ENCODE measurements at places on chromosomes 16 and 17.

DNA sequence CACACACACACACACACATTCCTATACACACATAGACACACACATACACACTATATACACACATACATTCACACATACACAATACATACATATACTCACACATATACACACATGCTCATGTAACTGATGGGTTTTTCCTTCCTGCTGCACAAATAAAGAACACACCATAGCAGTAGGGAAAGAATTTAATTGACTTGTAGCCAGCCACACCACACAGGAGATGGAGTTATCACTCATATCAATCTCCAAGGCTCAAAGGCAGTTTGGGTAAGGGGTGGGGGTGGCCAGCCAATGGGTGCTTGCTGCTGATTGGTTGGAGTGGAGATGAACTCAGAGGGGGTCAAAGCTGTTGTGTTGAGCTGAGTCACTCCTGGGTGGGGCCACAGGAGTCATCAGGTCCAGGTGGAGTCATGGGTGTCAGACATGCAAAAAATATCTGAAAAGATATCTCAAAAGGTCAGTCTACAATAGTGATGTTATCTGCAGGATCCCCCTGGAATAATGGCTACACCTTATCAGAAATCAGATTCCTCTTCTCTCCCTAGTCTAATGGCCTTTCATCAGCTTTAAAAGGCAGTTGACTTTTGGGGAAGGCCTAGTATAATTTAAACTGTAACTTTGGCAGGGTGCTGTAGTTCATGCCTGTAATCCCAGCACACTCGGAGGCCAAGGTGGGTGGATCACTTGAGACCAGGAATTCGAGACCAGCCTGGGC lies 46.1 kb downstream of the WSB1 start:
- DNase-seq = peak; percentile 24

- DNase-seq = no peak
Measured at GRCh38 chr16:58656899-58657298, 27.3 kb upstream of the CNOT1 start.

- DNase-seq = no peak
Measured at GRCh38 chr16:29900888-29901606, 759 bp downstream of the ASPHD1 start.

GRCh38 chr16:49531425-49531824 lies 157.8 kb downstream of the C16orf78 start:
- no peak for DNase-seq

GRCh38 chr16:85982563-85982939 lies 83.6 kb downstream of the IRF8 start:
- peak; percentile 22 for DNase-seq

DNA sequence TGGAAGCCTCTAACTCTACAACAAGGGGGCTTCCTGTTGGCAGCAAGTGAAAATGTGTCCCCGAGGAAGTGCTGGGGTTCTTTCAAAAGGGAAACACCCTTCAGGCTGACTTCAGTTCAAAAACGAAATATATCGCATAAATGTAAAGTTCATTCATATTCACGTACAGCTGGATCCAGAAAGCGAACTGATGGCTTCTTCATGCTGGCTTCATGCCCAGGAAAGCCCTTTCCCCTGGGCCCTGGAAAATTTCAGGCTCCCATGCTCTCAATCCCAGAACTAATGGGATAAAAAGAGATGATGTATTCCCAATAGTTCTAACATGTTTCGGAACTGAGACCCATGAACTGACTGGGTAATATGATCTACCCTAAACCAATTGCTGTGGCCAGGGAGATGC lies 104.7 kb upstream of the CDH13 start:
- no peak for DNase-seq

DNA sequence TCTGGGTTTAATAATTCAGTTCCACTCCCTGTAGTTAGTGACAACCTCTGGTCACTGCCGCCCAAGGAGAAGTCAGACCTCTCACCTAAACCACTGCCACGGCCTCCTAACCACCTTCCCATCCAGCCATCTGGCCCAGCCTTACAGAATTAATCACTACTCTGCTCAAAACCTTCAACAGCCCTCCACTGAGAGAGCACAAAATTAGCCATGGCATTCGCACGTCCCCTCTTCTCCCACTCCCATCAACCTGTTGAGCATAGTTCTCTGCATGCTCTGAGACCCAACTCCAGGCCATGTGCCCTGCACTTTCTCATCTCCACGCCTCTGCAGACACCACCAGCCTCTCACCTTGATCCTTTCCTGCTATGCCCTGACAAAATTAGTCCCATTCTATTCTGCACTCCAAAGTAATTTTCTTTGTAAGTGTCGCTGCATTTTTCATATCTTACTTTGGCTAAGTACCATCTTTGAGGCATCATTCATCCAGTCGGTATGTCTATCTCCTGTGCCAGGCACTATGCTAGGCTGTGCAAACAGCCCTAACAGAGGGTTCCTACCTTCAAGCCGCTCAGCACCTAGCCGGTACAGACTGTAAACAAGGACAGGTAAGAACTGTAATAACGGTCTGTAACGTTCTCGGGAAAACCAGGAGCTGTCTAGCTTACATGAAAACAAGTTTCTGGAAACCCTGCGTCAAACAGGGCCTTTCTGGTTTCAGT lies 963 bp downstream of the COPRS start:
- peak; percentile 16 for DNase-seq

DNA sequence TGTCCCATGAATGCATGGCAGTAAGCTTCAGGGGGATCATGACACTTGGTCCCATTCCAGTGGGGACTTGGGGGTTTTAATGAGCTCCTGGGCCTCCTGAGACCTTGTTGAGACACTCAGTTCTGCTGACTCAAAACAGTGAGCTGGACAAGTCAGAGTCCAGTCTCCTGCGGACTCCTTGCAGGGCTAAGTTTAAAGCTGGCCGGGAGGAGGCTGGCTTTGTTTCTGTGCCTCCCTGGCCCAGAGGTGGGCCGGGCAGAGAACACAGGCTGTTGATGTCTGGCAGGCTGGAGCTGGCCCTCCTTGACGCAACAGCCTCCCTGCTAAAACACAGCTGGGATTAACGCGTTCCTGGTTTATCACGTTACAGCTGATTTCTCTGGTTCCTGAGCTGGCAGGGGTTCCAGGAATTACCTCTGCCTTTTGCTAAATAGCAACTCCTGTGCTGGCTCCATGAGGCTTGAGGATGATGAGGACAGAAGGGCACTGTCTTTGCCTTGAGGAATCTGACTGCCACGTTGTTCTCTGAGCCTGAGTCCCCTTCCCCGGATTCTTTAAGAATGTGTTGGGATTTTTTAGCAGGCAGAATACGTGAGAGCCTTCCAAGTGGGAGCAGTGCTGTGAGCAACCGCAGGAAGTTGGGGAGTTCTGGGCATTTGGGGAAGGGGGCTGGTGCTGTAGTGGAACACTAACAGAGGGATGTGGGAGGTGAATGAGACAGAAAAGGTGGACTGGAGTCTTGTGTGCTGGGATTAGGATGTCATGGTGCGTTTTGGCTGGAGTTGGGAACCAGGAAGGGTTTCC lies 2.0 kb downstream of the GPT2 start:
- DNase-seq = no peak

DNA sequence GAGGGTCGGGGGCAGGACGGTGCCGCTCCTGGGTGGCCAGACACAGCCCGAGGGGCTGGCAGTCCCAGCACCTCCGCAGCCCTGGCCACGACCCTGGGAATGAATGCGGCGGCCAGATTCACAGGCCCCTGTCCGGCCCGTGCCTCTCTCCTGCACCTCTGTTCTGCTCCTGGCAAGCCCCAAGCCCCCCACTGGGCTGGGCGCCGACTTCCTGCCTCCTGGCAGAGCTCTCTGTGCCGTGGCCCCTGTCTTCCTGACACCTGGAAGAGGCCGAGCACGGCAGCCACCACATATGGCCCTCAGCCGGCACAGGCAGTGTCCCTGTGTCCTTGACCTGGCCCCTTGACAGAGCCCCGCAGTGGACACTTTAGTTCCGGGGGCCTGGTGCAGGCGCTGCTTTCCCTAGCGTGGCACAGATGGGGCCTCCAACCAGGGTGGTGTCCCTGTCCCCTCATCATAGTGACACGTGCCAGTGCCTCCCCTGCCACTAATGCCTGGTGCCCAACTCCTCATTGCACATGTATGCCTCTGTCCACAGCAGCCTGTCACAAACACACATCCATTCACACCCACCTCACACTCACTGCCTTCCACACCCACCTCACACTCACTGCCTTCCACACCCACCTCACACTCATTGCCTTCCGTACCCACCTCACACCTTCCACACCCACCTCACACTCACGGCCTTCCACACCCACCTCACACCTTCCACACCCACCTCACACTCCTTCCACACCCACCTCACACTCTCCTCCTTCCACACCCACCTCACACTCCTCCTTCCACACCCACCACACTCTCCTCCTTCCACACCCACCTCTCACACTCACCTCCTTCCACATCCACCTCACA lies 110.6 kb upstream of the PLCG2 start:
- DNase-seq = no peak

DNA sequence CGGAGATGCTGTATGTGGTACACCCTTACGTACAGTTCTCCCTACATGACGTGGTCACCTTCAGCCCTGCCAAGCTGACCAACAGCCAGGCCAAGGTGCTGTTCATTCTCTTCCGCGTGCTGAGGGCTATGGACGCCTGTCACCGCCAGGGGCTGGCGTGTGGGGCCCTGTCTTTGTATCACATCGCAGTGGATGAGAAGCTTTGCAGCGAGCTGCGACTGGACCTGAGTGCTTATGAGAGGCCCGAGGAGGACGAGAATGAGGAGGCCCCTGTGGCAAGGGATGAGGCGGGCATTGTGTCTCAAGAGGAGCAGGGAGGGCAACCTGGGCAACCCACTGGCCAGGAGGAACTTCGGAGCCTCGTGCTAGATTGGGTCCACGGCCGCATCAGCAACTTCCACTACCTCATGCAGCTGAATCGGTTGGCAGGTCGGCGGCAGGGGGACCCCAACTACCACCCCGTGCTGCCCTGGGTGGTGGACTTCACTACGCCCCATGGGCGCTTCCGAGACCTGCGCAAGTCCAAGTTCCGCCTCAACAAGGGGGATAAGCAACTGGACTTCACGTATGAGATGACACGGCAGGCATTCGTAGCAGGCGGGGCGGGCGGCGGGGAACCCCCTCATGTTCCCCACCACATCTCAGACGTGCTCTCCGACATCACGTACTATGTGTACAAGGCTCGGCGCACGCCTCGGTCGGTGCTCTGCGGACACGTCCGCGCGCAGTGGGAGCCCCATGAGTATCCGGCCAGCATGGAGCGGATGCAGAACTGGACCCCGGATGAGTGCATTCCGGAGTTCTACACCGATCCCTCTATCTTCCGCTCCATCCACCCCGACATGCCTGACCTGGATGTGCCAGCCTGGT lies 1.4 kb downstream of the WDR81 start:
- DNase-seq = no peak

DNA sequence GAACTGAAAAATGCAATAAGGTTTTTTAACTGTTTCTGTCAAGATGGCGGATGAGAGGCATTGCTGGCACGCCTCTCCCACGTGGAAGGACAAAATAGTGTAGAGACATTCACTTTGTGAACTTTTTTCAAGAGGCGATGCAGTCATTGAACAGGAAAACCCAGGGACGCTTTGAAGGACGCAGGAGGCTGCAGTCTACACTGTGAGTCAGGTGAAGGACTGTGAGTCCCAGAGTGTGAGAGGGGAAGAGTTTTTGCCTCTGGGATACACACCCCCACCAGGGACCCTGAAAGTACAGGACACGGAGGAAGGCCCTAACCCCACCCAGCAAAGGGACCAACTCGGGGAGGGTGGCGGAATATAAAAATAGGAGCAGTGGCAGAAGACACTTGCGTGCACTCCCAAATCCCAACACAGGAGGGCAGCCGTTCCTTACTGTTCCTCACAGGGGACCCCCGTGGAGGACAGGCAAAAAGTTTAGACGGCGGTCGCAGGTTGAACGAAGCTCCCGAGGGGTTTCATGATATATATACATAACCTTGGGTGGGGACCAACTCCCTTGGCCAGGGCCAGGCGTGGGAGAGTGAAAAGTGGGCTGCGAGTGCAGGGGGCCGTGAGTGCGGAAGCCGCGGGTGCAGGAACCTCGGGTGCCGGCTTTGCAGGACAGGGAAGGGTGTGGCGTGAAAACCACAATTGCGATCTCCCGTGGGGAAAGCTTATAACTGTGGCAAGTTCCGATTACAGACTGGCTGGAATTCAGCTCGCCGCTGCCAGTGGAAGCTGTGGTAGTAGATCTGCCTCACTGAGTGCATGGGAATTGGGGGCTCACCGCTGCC lies 82.0 kb upstream of the ALOX12 start:
- DNase-seq = peak; percentile 87

DNA sequence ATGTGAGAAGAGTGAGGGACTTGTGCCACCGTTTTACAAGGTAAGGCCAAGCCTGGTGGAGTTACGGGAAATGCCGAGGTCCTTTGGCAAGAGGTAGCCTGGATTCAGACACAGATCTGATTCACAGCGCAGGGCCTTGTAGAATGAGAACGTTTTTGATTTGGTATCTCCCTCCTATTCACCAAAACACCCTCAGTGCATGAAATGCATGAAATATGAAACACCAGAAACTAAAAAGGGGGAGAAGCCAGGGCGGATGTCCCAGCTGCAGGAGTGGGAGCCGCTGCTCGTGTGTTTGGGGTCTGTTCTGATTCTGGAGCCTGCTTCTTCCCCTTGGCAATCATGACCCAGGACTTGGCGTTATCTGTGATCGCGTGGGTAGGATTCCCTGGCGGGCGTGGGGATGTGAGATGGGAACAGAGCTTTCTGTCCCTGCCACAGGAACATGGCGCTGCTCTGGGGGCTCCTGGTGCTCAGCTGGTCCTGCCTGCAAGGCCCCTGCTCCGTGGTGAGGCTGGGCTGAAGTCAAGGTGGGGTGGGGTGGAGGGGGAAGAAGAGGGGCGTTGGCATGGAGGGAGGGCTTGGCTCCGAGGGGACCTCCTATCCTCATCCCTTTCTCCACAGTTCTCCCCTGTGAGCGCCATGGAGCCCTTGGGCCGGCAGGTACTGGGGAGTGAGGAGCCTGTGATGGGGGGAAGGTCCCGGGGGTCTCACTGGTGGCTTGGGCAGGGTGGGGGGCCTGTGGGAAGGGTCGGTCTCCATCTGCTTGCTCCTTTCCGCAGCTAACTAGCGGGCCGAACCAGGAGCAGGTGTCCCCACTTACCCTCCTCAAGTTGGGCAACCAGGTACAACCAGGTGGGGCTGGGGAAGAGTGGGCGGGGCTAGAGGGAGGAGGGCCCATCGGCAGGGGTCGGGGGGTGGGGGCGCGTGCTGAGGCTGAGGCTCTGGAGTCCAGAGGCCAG lies 2.2 kb downstream of the SERPINF2 start:
- no peak for DNase-seq

GRCh38 chr17:39534768-39535405 lies 72.8 kb downstream of the NEUROD2 start:
- DNase-seq = no peak

DNA sequence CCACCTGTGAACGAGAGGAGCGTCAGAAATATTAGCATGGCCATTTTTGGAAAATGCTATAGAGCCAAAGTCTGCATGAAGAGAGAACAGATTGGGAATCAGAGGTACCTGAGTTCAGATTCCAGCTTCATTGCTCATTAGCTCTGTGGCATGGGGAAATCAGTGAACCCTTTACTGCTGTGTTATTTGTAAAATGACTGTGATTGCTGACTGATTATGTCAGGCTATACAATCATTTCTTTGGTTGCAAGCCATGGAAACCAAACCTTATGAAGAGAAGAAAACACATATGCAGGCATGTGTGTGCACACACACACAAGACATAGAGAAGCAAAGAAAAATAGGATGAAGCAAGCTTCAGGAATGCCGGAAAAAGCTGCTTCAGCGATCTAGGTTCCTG lies 101.4 kb upstream of the HSBP1 start:
- no peak for DNase-seq

GRCh38 chr16:2142942-2143877 lies 5.2 kb upstream of the RAB26 start:
- no peak for DNase-seq

- no peak for DNase-seq
Measured at GRCh38 chr16:68752602-68753001, 15.5 kb downstream of the CDH1 start.
